ENCODE measurements at places on chromosomes 16 and 17.

GRCh38 chr16:53901408-53901807 lies 197.5 kb downstream of the FTO start:
- no peak for DNase-seq

DNA sequence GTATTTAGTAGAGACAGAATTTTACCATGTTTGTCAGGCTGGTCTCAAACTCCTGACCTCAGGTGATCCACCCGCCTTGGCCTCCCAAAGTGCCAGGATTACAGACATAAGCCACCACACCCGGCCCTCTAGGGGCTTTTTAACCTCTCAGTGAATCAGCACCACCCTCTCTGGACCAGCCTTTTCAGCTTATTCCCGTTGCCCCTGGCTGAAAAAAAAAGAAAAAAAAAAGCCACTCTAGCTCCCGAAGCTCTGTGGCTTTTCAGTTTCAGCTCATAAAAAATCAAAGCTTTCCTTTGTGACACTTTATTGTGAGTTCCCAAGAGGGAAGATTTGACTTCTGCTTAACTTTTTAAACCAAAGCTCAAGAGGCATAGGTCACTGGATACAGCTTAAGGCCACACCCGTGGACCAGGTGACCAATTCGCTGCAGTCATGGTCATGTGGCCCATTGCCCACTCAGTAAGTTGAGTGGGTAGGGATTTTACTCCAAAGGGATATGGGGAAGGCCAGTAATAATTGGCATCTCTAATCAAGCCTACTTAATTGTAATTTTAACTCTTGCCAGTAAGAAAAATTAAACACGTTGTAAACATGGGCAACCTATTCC lies 46.6 kb upstream of the MED13 start:
- no peak for DNase-seq

DNA sequence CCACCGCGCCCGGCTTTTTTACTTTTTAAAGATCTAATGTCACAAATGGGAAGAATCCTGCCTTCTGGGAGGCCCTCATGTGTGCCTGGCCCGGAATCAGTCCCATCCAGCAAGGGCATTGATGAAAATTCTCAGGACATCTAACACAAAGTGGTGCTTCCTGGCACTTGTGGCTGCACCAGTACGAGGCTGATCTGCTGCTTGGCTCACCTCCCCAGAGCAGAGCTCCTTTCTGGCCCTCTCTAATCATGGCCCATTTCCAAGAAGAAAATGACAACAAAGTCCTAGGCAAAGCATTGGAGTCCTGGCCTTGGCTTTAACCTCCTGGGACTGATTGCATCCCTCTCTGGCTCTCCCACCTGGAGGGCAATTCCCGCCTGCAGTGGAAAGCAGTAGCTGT lies 50.7 kb upstream of the SIAH1 start:
- DNase-seq, result no peak

DNA sequence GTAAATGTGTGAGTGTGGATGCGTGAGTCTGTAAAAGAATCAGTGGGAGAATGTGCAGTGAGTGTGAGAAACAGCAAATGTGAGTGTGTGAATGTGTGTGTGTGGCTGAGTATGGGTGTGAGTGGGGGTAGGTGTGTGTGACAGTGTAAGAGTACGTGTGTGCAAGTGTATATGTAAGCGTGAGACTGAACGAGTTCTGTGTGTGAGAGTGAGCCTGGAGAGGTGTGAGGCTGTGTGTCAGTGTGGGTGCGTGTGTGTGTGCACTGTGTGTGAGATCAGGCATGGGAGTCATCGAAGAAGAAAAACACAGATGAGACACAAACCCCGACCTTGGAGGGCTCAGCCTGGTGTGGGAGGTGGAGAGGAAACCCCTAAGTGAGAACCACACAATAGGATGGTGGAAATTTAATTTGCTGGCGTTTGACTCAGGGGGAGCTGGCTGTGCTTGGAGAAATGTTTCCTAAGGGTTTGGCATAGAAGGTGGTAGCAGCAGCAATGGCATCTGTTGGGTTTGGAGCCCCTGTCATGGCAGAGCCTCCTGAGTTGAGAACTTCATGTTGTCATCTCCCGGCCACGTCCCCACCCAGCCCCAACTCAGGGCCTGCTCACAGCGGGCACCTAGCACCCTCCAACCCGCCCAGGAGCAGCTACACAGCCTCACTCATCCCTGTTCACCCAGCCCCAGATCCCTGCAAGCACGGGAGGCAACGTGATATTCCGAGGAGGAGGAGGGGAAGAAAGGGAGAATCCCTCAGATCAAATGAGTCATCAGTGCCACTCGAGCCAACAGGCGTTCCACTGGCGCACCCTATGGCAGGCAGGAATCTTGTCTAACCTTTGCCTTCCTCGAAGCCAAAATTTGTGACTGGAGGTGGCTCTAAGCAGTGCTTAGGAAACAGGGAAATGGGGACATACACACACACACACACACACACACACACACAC lies 14.3 kb upstream of the NUBP1 start:
- DNase-seq, result no peak

DNA sequence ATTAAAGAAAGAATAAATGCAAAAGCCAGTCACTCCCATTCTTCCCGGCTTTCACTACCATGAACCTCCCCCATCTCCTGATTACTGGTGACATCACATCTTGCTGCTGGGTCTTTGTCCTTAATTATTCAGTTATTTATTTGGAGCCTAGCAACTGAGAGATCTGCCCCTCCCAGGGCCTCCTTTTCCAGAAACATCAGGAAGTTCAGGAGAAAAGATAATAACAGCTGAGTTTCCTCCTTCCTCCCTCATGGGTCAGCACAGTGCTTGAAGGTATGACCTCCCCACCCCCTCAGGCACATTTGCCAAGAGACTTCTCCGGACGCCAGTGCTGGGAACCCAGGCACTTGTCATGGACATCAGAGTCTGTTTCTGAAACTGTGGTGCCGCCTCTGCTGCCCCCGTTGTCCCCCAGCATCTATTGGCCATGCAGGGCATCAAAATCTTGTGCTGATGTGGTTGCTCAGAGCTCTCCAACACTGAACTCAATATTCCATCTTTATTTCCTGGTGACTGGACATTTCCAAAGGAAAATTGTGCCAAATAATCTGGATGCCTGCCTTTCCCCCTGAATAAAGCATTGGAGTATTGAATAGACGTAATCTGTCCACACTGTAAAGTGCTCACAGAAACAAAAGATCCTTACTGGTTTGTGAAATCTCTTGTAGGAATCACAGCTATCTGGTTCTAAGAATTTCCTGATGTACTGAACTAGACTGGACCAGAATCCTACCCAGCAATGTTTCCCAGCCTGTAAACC lies 71.8 kb downstream of the ZNF18 start:
- no peak for DNase-seq

GRCh38 chr17:1203111-1203966 lies 23.6 kb upstream of the ABR start:
- peak; percentile 33 for DNase-seq

Measured in T-helper 2 cell (primary cell).